GOT3 (cell line): ENCODE measurements at places on chromosomes 3 and 15.

- DNase-seq, result no peak
Measured at GRCh38 chr3:131505421-131505820, 2.6 kb upstream of the MRPL3 start.

- DNase-seq, result no peak
Measured at GRCh38 chr3:31836131-31837075, 144.7 kb downstream of the OSBPL10 start.

DNA sequence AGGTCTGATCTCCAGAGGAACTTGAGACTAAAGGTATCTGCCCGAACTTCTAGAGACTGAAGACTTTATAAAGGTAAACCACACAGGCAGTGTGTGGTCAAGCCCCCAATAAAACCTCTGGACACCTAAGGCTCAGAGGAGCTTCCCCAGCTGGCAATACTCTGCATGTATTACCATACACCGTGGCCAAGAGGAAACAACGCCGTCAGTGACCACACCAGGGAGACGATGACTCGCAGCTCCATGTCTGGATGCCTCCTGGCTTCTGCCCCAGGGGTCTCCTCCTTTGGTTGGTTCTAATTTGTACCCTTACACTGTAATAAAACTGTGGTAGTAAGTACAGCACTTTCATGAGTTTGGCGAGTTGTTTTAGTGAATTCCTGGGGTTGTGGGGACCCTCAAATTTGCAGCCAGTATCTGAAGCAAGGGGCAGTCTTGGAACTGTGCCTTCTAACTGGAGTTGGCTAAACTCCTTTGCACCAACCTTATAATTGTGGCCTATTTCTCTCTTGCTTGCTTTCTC, 32.1 kb upstream of the BCL2L10 start:
- no peak for DNase-seq

- DNase-seq, result no peak
Measured at GRCh38 chr15:98620020-98620419, 28.3 kb upstream of the IGF1R start.

DNA sequence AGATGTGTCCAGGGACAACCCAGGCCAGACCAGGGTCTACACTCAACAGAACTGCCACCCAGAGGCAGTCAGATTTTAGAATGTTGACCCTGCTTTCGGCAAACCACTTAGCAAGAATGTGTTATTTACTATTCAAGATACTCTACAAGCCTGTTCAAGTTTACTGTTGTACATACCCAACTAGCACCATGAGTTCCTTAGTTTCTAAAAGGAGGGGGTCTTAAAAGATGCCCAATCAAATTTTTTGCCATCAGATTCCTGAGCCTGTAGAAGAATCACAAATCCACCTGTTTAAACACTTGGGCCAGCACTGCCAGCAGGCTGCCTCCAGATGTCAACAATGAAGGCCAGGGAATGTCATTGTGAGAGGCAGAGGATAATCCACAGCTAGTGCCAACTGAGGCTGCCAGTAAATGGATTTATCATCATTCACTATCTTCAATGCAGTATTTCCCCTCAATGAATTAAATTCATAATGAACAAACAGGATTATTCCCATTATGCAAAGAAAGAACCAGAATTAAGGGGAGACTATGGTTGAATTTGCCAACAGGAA, 43.5 kb upstream of the SNRPA1 start:
- no peak for DNase-seq

DNA sequence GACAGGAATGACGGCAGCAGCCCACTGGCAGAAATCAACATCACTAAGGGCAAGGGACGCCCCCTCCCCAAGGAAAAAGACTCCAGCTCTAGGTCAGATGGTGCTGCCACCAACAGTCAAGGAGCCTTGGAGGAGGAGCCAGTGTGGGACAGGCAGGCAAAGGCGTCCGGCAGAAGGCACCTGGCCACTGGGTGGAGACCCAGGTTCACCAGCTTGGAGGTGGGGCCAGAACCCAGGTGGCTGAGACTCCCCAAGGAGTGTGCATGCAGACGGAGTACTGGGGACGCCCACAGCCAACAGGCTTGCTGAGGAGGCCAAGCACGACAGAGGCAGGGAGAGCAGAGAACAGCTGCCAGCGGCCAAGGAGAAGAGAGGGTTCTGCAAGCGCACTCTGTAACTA, 35.2 kb downstream of the PTPN23 start:
- DNase-seq, result no peak

DNA sequence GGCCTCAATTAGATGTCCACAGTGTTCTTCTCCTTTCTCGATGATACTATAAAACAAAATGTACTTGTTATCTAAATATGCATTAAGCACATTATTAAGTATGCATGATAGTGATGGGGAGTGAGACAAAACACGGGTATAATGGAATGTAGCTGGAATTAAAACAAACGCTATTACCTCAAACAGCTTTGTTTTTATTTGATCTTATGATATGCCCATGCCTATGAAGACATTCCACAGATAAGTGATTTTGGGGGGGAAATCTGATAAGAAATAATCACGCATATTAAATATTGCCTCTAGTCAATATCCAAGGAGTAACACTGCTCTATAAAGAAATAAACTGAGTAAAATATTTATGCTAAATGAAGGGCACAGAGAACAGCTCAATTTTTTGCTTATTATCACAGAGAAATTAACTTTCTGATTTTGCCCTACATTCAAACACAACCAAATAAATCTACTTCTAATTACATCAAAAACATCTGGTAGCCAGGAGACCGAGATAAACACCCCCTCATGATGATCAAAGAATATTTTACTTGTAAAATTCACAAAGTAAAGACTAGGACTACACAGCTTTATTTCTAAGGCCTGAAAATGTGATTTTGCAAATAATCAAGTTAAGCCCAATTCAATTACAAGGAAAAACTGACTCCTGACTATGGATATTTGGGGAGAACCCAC, 1.9 kb downstream of the COX17 start:
- no peak for DNase-seq

DNA sequence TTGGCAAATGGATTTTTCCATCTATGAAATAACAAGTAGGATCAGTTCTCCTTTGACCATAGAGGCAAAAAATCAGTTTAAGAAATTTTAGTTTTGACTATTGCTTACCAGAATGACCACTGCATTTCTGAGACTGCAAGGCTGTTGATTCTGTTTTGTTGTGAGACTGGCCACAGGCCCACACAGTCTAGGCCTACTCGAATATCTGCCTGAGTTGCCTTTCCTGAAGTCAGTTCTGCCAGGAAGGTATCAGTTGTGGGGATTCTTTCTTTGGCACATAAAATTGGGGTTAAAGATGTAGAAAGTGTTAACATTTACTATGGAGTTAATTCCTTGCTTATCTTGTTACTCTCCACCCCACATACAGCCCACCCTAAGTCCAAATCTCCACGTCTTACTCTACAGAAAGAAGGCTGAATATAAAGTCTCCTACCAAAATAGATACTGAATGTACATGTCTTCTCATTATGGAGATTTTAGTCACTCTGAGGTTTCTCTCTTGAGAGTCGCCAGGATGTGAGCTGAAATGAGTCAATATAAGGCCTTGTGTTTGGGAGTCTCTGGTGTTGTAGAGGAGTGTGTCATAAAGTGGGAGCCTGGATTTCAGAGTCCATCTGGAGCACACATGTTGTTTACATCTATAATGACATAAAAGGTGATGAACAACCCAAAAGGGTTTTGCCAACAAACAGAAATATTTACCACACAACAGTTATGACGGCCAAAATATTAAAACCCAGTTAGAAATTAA, 45.0 kb upstream of the WWTR1 start:
- no peak for DNase-seq

- DNase-seq, result no peak
Measured at GRCh38 chr3:117752984-117753717, 1043.6 kb downstream of the TUSC7 start.

DNA sequence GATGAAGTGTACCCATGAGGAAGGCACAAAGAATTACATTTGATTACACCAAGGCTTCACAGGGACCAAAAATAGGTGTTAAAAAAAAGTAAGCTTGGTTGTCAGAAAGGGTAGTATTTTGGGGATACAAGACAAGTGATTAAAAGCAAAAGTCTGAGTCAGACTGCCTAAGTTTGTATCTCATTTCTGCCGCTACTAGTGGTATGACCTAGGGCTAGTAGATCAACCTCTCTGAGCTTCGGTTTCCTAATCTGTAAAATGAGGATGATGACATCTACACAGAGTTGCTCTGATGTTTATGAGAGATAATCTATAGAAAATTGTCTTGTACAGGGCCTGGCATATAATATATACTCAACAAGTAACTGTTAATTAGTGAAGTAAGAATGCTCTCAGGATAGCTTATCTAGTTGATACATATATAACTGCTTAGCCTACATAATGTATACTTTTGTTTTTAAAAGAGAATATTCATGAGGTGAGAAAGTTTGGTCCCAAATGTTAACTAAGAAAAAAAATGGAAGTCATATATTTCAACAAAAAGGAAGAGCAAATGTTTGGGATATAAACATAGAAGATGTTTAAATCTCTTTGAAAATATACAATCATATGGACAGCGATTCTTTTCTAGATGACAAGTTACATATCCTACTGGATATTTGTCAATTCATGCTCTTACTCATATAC, 163.0 kb upstream of the SLC2A2 start:
- no peak for DNase-seq

GRCh38 chr15:43625106-43625505, 6.5 kb upstream of the STRC start:
- no peak for DNase-seq

- DNase-seq, result no peak
Measured at GRCh38 chr3:70431911-70432310, 119.5 kb upstream of the MDFIC2 start.

GRCh38 chr3:196941729-196942225, 551 bp downstream of the NCBP2 start:
- DNase-seq, result no peak

GRCh38 chr3:130662501-130662996, 84.1 kb downstream of the PIK3R4 start:
- no peak for DNase-seq

DNA sequence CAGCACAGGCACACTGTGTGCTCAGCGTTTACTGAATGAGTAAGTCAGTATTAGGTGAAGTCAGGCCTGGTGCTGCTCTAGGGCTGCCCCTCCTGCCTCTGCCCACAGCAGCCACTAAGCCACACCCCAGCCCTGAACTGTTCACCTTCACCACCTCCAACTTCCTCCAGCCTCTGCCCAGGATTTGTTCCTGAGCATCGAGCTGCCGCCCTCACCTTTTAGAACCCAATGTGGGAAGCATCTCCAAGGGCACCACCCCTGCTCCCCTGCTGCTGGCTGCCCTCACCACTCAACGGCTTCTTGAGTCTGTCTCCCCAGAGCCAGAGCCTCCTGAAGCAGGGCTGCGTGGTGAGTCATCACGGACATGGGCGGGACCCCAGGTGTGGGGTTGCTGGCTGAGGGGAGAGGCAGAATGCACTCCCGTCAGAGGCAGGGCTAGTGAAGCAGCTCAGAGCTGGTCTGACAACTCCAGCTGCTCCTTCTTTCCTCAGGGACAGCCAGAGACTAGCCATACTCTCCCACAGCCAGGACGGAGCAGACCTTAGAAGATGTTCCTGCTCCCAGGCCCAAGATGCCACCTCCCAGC, 5.8 kb downstream of the HYAL2 start:
- DNase-seq, result no peak

GRCh38 chr15:53072077-53072476, 281.9 kb upstream of the ONECUT1 start:
- DNase-seq, result no peak

- no peak for DNase-seq
Measured at GRCh38 chr3:168061332-168061996, 34.3 kb downstream of the GOLIM4 start.
